Tibial nerve (tissue), 4 donors: ENCODE measurements at places on chromosomes 7 and 10.

DNA sequence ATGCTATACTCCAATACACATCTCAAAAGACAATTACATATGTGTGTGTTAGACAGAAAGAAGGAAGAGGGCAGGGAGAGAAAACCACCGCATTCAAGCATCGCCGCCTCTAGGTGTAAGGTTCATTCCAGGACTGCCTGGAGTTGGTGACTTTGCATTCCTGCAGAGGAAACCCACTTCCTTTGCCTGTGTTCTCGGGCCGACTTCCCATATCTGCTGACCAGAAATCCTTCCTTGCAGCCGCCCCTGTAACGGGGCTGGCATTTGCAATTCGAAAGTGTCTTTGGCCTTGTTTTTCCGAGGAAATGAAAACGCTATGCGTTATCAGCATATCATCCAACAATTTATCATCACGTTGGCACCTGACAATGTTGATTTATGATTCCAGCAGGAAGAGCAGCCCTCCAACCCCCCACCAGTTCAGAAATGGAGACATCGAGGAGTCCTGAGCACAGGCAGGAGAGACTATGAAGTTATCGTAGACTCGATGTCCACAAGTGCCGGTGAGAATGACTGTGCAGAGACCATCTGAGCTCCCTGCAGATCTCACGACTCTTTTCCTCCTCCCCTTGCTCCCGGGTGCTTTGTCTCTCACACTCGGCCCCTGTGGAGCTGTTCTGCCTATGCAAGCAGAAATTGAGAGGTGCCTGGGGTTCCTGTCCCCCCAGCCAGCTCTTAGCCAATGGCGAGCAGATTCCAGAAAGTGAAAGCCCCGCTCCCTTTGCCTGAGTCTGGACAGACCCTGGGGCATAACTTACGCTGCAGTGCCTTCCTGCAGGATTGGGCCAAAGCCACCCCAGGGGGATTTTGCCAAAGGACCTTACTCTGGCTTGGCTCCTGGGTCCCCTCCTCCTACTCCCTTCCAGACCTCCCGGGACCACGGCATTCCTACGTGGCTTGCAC is 68.9 kb upstream of the FOXK1 start:
- DNase-seq: no peak

- DNase-seq: no peak
Observed at GRCh38 chr7:26625286-26625685, 239.1 kb downstream of the SKAP2 start.

DNA sequence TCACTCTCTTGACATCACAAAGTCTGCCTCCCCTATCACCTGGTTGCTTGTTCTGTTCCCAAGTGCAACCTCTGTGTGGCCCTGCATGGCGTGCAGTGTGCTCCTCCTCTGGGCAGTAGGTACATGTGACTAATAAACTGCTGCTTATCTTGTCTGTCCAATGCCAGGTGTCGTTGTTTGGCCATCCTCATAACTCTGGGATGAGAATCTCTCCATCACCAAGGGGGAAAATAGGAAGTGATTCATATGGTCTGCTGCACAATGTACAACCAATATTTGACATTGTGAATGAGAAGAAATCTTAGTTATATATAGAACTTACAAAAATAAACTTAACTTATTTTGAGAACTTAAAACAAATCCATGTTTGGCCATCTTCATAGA is 135.2 kb downstream of the INHBA start:
- DNase-seq: no peak

GRCh38 chr7:120989257-120990220 is 1.0 kb downstream of the CPED1 start:
- no peak for DNase-seq
